Heart right ventricle (tissue), 16 donors: ENCODE measurements at places on chromosomes 12 and 14. TPM values are rescaled to one million over a fixed set of nuclear protein-coding genes. Genes with fewer than 3 reads are reported as not detected.
A peak's percentile ranks its signal among the peaks of the same experiment; 100 is the strongest.

The TWF1 gene
- total RNA-seq: 21.7 TPM

DNA sequence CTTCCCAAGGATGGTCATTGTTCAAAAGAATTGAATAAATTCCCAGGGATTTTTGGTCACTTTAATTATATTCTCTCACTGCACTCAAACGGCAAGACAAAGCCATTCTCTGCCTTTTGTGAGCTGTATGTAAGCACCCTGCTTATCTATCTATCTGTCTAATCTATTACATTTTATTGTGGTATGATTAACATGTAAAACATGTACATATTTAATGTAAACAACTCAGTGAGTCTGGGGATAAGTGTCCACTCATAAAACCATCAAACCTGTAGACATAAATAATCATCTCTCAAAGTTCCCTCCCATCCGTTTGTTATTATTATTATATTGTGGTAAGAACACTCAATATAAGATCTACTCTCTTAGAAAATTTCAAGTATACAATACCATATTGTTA lies 167.1 kb downstream of the CAND1 start:
- H3K4me1 ChIP-seq: peaks cover 4% of the 10 kb centered on the region
- no peaks in the 10 kb centered on the region for H3K27me3 ChIP-seq
- no peak overlapping the region for H3K27ac ChIP-seq
- no peak for DNase-seq

- H3K27ac ChIP-seq: no peak overlapping the region
- no peaks in the 10 kb centered on the region for H3K4me1 ChIP-seq
- no peak for DNase-seq
- no peaks in the 10 kb centered on the region for H3K27me3 ChIP-seq
- no peaks in the 10 kb centered on the region for H3K36me3 ChIP-seq
- H3K4me3 ChIP-seq: no peak overlapping the region
Measured at GRCh38 chr12:24649634-24650033, 299.3 kb downstream of the BCAT1 start.

DNA sequence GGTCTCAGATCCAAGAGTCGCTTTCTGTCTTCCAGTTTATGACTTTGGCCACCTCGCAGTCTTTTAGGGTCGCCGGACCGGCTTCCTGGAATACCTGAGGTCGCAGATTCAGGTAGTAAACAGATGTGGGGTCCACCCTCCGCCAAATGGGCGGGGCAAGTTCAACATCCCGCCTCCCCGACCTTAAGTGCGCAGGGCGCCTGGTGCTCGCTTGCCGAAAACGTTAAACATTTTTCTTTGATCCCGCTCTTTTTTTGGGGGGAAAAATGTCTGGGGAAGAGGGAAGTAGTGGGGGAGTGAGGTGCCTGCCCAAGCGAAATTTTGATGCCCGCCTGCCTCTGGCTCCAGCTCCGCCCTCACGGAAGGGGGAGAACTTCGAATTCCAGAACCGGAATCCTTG lies 73.9 kb upstream of the TBX5 start:
- DNase-seq: no peak
- peaks cover 6% of the 10 kb centered on the region for H3K4me1 ChIP-seq
- H3K27me3 ChIP-seq: peaks cover 79% of the 10 kb centered on the region
- H3K36me3 ChIP-seq: no peaks in the 10 kb centered on the region
- no peak overlapping the region for H3K4me3 ChIP-seq

The GYS2 gene
- total RNA-seq: 0.35 TPM

GRCh38 chr12:132353811-132354210 lies 24.4 kb upstream of the GALNT9 start:
- no peak for DNase-seq
- H3K36me3 ChIP-seq: no peaks in the 10 kb centered on the region
- H3K4me1 ChIP-seq: no peaks in the 10 kb centered on the region
- no peak overlapping the region for H3K4me3 ChIP-seq

DNA sequence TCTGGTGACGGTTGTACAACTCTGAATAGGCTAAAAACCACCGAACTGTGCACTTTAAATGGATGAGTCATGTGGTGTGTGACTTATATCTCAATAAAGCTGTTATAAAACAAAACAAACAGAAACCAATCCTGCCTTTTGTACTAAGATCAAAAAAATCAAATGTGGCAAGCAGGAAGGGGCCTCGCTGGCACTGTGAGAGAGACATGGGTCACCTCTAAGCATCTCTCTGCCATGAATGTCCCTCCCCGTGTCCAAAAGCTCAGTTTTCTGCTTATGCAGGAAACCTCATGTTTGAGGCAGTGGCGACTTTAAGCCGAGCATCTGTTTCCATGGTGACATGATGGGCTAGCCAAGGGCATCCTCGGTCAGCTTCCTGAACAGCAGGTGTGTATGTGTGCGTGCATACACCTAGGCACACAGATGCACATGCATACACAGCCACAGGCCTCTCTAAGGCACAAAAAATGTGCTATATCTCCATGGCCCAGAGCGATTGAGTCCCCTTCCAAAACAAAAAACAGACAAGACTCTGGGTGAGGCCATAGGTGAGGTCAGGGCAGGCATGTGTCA lies 44.4 kb downstream of the ARL6IP4 start:
- H3K4me1 ChIP-seq: peaks cover 2% of the 10 kb centered on the region
- no peak overlapping the region for H3K4me3 ChIP-seq
- no peak overlapping the region for H3K27ac ChIP-seq
- H3K27me3 ChIP-seq: no peaks in the 10 kb centered on the region

DNA sequence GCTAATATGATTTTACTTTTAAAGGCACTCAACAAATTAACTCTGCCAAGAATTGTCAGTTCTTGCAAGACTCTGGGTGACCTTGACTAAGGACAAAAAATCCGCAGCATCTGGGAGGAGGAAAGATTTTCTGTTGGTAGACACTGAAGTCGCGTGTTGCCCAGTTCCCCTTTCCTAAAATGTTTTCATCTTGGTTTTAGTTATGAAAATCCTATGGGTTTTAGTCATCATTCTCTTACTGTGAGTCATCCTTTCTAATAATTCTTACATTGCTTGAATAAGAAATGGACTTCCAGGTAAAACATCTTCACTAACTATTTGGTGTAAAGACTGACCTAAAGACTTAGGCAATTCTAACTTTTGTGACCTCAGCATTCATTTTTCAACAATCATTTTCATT lies 9.1 kb downstream of the GSG1 start:
- H3K4me1 ChIP-seq: peaks cover 2% of the 10 kb centered on the region
- no peak overlapping the region for H3K27ac ChIP-seq
- no peak for DNase-seq
- H3K36me3 ChIP-seq: no peaks in the 10 kb centered on the region
- no peaks in the 10 kb centered on the region for H3K27me3 ChIP-seq

The PDZRN4 gene
- total RNA-seq: not detected

DNA sequence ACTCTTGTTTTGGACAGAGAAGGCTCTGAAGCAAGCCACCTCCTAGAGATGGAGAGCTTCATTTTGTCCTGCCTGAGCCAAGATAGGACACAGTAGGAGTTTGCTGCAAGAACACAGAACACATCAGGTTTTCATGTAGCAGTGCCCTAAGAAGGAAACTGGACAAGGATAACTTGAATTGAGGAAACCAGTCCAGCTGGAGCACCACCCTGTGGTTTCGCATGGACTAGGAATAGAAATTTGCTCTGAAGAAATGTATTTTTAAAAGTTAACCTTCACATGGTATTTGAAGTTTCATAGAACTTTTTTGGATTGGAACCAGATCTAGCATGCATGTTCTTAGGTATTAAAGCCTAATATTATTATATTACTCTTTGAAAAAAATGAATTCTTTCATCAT lies 68.8 kb downstream of the RERG start:
- H3K27me3 ChIP-seq: peaks cover 8% of the 10 kb centered on the region
- peaks cover 17% of the 10 kb centered on the region for H3K4me1 ChIP-seq
- H3K4me3 ChIP-seq: no peak overlapping the region
- H3K27ac ChIP-seq: peak overlapping the region; percentile 15

- no peaks in the 10 kb centered on the region for H3K36me3 ChIP-seq
Measured at GRCh38 chr12:117046011-117046369, 53.2 kb downstream of the TESC start.

The OR10P1 gene
- total RNA-seq: not detected

The KRT3 gene
- total RNA-seq: not detected

DNA sequence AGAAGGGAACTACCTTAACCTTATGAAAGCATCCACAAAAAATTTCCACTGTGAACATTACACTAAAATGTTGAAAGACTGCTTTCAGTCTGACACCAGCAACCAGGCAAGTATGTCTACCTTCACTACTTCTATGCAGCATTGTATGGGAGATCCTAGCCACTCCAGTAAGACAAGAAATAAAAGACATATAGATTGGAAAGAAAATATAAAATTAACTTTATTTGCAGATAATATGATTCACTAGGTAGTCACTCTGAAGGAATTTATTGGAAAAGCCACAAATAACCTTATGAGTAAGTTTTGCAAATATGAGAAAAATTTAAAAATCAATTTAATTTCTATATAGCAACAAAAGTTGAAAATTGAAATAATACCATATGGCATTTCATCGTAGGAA lies 172.0 kb downstream of the RERGL start:
- H3K27ac ChIP-seq: no peak overlapping the region
- no peak for DNase-seq
- H3K27me3 ChIP-seq: no peaks in the 10 kb centered on the region
- H3K36me3 ChIP-seq: no peaks in the 10 kb centered on the region
- H3K4me3 ChIP-seq: no peak overlapping the region
- no peaks in the 10 kb centered on the region for H3K4me1 ChIP-seq

- peaks cover 18% of the 10 kb centered on the region for H3K27me3 ChIP-seq
- H3K27ac ChIP-seq: no peak overlapping the region
- DNase-seq: peak; percentile 81
- H3K4me3 ChIP-seq: no peak overlapping the region
Measured at GRCh38 chr12:52372216-52373154, 5.2 kb upstream of the KRT85 start.

DNA sequence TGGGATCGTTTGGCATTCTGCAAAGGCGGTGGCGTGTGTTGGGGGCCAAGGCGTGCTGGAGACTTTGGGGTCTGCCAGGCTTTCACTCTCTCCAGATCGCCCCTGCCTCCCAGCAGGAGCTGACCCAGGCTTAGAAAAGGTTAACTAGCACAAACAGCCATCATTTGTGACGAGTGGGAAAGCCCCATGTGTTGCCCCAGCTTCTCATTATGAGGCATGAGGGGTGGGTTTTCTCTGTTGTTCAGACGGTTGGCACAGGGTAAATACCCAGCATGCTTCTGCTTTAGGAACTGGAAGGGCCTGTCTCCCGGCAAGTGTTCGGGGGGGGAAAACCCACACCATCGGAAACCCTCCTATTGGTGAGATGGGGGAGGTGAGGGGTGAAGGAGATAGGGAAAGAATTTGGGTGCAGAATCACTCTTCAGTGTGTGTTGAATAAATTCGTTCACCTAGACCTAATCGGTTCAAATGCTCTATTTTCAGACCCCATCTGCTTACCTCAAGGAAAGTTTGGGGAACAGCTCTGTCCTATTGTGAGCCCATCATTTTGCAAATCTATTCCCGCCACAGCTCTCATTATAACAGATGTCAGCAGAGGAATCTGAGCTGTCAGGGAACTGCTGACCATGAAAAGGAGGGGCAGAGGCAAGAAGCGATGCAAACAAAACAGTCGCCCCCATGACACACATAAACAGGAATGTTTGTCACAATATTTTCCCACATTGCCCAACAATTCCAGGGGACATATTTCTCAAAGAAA lies 34.7 kb upstream of the C12orf42 start:
- no peak for DNase-seq
- H3K27me3 ChIP-seq: no peaks in the 10 kb centered on the region
- H3K36me3 ChIP-seq: no peaks in the 10 kb centered on the region
- no peak overlapping the region for H3K4me3 ChIP-seq
- no peaks in the 10 kb centered on the region for H3K4me1 ChIP-seq

DNA sequence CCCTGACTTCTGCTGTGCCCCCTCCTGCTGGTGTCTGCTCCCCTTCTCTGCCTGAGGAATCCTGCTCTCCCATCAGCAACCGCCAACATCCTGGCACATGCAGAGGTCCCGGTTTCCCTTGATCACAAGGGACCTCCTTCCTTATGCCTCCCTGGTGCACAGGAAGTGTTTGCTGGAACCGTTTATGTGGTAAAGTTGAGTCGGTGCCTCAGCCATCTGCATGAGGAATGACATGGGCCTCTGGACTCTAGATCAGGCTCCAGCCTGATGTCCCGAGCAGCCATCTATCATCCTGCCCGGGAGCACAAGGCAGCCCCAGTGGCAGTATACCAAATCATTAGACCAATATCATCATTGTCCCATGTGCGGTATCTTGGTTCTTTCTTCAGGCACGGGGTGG lies 90.4 kb downstream of the BORCS5 start:
- H3K27ac ChIP-seq: no peak overlapping the region

- H3K27ac ChIP-seq: no peak overlapping the region
- no peaks in the 10 kb centered on the region for H3K27me3 ChIP-seq
- H3K36me3 ChIP-seq: no peaks in the 10 kb centered on the region
- no peak overlapping the region for H3K4me3 ChIP-seq
- peaks cover 4% of the 10 kb centered on the region for H3K4me1 ChIP-seq
Measured at GRCh38 chr12:3777206-3777809, 24.4 kb upstream of the CRACR2A start.

DNA sequence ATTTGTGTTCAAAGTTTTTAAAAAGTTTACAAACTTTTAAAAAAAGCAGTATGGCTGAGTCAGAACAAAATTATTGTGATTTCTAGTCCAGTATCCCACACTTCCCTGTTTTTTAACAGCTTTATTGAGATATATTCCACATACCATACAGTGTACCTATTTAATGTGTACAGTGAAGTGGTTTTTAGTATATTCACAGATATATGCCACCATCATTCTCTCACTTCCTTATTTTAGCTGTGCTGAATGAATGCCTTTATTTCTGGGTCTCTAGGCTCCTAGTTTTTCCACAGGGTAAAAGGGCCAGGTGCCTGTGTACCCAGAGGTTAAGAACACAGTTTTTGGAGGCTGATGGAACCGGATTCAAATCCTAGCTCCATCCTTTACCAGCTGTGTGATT lies 58.9 kb upstream of the SRSF5 start:
- peak overlapping the region; percentile 88 for H3K27ac ChIP-seq
- no peak for DNase-seq
- no peaks in the 10 kb centered on the region for H3K36me3 ChIP-seq
- peaks cover 23% of the 10 kb centered on the region for H3K4me1 ChIP-seq

GRCh38 chr14:77148510-77149231 lies 7.1 kb upstream of the ZDHHC22 start:
- DNase-seq: no peak
- H3K4me3 ChIP-seq: no peak overlapping the region
- H3K27ac ChIP-seq: no peak overlapping the region

The LRRC10 gene
- 45.0 TPM for total RNA-seq

- H3K36me3 ChIP-seq: no peaks in the 10 kb centered on the region
- DNase-seq: no peak
- H3K4me1 ChIP-seq: no peaks in the 10 kb centered on the region
- no peaks in the 10 kb centered on the region for H3K27me3 ChIP-seq
- H3K27ac ChIP-seq: no peak overlapping the region
Measured at GRCh38 chr14:79091381-79091963, 921.3 kb downstream of the NRXN3 start.

GRCh38 chr14:24670594-24670993 lies 36.6 kb upstream of the GZMB start:
- no peak for DNase-seq
- H3K27me3 ChIP-seq: no peaks in the 10 kb centered on the region
- H3K4me1 ChIP-seq: no peaks in the 10 kb centered on the region
- H3K36me3 ChIP-seq: no peaks in the 10 kb centered on the region
